AG09319 (cell line): ENCODE measurements at places on chromosomes 7 and 10.
A peak's percentile ranks its signal among the peaks of the same experiment; 100 is the strongest.

DNA sequence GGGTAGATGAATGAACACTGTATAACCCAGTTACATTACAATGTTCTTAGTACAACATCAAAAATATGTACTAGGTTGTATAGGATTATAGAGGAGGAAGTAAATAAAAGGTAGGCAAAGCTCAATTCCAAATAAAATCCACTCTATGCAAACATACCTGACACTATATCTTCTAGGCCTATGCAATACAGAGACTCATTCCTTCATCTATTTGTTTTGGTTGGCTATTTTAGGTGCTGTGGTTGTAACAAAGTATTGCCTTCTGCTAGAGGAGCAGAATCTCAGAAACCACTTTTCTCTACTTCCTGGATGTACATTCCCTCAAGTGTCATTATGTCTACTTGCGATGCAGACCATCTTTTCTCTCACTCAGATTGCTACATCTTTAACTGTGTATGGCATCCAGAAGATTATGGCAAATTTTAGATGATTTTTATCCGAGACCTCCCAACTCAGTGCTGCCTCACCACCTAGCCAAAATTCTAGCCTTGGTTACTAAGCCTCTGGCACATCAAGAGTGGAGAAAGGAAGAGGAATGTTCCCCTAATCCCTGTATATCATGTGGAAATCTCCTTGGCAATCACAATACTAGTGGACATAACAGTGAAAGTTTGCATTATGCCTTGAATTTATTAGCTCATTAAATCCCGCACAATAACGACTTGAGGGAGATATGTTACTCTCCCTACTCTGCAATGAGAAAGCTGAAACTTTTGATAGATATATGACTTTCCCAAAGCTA, 5.5 kb upstream of the TFPI2 start:
- DNase-seq = no peak

DNA sequence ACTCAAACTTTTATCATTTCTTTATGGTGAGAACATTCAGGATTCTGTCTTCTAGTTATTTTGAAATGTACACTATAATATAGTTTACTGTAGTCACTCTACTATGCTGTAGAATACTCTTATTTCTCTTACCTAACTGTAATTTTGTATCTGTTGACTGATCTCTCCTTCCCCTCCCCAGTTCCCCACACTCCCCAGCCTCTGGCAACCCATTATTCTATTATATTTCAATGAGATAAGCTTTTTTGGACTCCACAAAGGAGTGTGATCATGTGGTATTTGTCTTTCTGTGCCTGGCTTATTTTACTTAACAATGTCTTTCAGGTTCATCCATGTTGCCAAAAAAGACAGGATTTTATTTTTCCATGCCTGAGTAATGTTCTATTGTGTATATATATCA, 71.4 kb upstream of the DYNC1I1 start:
- DNase-seq = no peak

GRCh38 chr7:30804078-30804661, 33.0 kb downstream of the MINDY4 start:
- peak; percentile 62 for DNase-seq

GRCh38 chr7:98956937-98957336, 78.6 kb downstream of the TRRAP start:
- DNase-seq = no peak

DNA sequence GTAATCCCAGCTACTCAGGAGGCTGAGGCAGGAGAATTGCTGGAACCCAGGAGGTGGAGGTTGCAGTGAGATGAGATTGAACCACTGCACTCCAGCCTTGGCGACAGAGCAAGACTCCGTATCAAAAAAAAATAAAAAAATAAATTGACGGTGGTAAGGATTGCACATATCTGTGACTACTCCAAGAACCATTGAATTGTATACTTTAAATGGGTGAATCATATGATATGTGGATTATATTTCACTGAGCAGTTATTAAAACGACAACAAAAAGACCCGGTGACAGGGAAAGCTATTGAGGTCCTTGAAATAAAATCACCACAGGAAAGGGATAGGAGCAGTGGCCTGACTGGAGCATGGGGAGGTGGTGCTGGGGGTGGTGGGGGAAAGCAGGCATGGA, 31.2 kb upstream of the COMTD1 start:
- DNase-seq = no peak

GRCh38 chr10:50613150-50613549, 10.6 kb downstream of the SGMS1 start:
- no peak for DNase-seq

DNA sequence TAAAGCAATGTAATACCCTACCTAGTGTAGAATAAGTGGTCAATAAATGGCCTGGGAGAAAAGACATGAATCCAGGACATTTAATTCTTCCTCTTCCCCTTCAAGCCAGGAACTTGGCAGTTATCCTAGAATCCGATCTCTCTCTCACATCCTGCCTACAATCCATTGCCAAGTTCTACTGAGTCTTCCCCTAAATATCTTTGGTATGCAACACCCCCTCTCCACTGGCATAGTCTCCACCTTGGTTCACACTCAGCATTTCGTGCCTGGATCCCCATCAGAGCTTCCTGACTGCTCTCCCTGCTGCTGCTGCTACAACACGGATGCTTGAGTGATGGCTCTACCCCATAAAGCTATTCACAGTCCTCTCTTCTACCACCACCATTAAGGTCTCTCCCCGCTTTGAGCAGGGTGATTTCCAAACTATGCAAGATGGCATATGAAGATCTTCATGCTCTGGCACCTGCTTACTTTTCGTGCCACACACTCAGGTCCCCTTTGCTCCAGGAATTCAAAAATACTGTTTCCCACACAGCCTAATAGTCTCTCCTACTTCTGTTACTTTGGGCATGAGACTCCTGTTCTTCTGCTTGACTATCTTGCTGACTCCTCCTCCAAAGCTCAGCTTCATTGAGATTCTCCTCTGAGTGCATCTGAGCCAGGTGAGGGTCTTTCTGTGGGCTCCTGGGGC, 4.8 kb downstream of the ANK3 start:
- peak; percentile 87 for DNase-seq

- no peak for DNase-seq
Observed at GRCh38 chr7:74275401-74275881, 13.8 kb upstream of the CLIP2 start.

GRCh38 chr10:128808921-128809440, 658.1 kb upstream of the MGMT start:
- DNase-seq = no peak

- DNase-seq = no peak
Observed at GRCh38 chr7:73668103-73668885, 663 bp downstream of the VPS37D start.

- no peak for DNase-seq
Observed at GRCh38 chr10:7409732-7410168, 1.1 kb downstream of the SFMBT2 start.

DNA sequence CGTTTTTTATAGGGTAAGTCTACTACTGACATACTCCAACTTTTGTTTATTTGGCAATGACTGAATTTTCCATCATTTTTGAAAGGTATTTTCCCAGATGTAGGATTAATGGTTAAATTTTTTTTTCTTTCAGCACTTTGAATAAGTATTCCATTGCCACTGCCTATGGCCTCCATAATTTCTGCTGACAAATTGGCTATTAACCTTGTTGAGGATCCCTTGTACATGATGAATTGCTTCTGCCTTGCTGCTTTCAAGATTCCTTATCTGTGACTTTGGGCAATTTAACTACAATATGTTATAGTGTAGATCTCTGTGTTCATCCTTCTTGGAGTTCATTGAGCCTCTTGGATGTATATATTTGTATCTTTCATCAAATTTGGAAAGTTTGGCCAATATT, 21.6 kb upstream of the VWDE start:
- no peak for DNase-seq

DNA sequence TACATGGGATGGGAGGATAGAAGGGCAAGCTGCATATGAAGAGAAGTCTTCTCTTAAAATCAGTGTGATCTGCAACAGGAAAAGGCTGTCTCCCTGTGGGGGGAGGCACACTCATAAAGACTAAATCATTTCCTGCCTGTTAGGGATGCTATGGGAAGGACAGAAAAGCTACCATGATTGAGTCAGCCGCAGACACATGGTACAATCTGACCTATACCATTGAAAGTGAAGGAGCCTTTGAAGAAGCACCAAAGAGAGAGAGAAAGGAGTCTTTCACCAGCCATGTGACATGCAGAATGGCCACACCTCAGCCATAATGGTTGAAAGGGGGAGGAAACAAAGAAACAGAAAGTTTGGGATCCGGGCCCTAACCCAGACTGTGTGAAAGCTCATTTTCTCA, 29.1 kb downstream of the NUDCD3 start:
- DNase-seq = no peak

DNA sequence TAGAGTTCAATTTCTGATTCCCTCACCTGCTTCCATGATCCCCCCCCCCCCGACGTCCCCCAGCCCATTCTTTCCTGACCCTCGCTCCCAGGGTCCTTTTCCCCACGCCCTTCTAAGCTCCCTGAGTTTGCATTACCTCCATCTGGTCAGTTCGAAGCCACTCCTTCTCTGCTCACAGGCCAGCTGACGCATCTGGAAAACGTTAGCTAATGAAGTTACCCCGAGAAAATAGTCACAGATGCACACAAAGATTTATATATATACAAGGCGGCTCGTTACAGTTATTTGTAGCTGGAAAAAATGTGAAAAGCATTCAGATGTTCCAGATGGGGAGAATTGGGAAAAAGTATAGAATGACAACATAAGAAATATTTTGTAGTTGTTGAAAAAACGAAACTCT, 630.0 kb upstream of the FOXK1 start:
- no peak for DNase-seq

DNA sequence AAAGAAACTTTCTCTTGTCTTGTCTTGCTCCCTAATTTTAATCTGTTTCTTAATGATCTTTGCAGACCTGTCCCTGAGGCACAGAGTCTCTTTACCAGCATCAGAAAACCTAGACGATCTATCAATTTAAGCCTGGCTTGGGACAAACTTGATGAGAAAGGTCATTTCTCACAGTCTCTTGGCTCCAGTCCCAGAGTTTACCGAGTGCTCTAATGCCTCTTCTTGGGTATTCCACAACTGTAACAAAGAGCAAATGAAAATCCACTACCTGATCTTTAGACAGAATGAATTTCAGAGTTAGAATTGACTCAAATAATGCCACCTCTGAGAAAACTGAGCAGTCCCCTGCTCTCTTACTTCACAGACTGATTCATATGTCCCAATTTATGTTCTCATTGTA, 106.4 kb upstream of the DNAJB12 start:
- no peak for DNase-seq

- DNase-seq = no peak
Observed at GRCh38 chr7:112873831-112874553, 83.8 kb upstream of the TMEM168 start.

DNA sequence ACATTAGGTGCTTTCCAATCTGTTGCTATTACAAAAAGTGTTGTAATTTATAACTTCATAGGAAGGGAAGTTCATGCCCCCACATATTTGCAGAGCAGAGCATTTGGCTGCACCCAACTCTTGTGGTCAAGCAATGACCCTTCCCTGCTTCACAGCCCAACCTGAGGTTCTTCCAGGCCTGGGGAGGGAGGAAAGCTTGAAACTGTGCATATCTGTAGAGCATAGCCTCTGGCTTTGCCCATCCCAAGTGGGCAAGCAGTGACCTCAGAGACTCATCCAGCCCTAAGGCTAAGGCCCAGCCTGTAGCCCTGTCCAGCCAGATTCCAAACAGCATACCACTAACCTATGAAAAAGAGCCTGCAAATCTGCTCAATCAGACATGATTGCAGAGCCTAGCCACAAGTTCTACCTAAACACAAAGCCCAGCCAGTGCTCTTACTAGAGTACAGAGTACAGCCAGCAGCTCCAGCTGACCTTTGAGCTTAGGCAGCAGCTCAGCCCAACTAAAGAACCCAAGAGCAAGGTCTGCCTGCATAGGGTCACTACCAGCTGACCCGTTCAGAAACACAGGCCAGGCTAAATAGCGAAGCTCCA, 14.4 kb upstream of the GSTK1 start:
- no peak for DNase-seq

DNA sequence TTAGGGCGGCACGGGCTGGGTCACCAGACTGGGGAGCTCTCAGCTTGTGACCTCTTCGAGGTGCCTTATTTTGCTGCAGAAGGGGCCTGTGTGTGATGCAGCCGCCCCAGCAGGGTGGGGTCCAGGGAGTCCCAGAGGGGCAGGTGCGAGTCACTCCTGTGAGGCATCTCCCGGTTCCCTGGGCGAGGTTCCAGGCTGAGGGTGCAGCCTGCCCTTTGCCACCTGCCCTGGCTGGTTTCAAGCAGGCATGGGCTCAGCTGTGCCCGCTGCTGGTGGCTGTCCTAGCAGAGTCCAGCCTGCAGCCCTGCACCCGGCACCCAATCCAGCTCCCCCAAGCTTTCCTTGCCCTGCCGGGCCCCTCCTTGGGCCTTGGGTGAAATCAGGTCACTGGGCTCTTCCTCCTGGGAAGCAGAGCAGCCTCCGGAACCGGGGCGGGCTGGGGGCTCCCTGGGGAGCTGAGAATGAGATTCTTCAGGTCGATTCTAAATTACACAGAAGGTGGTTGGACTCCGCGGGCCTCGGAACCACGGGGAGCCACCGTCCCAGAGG, 64.8 kb downstream of the PWWP2B start:
- no peak for DNase-seq

- DNase-seq = no peak
Observed at GRCh38 chr10:65968871-65969270, 957.0 kb upstream of the LRRTM3 start.

DNA sequence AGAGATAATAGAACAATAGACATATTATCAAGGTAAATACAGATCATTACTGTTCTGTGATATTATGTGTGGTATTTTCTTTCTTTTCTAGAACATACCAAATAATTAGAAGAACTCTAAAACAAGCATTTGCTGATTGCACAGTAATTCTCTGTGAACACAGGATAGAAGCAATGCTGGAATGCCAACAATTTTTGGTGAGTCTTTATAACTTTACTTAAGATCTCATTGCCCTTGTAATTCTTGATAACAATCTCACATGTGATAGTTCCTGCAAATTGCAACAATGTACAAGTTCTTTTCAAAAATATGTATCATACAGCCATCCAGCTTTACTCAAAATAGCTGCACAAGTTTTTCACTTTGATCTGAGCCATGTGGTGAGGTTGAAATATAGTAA, 185.5 kb downstream of the CFTR start:
- DNase-seq = no peak

DNA sequence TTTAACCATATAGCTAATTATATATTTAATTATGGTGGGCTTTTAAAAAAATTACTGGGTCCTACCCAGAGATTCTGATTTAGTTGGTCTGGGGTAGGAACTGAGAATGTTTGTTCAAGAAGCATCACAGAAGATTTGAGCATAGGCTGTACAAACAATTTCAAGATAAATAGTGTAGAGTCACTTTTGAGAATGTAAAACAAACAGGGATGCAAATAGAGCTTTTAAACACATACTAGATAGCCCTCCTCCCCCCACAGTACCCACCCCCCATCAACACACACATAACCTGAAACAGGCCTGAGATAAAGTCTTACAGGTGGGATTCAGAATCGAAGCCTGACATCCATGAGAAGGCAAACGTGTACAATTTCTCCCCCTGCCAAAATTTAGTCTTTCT, 15.6 kb upstream of the REEP3 start:
- no peak for DNase-seq

- DNase-seq = no peak
Observed at GRCh38 chr7:78350926-78351325, 552.4 kb downstream of the PHTF2 start.
